NCI-H446 (cell line): ENCODE measurements at places on chromosomes 4 and X.
A peak's percentile ranks its signal among the peaks of the same experiment; 100 is the strongest.

GRCh38 chr4:100450449-100450848, 67.4 kb downstream of the EMCN start:
- no peak for DNase-seq

DNA sequence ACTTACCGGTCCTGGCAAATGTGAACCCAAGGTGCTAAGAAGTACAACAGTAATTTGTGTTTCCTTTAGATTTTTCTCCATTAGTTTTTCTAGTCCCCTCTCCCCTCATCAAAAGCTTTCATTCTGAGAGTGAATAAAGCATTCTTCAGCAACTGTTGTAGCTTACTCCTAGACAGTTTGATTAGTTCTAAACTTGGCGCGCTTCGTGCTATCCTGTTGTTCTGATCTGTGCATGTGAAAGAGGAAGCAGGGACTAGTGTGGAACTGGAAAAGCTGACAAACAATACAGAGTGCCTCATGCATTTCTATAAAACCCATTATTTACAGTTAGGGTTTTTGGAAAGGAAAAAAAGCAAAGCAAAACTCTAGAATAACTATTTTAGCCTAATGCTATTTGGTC, 556.9 kb upstream of the SLIT2 start:
- no peak for DNase-seq

- peak; percentile 13 for DNase-seq
Measured at GRCh38 chr4:106034220-106034619, 138.9 kb downstream of the NPNT start.

GRCh38 chr4:147760176-147760575, 28.3 kb downstream of the ARHGAP10 start:
- no peak for DNase-seq

DNA sequence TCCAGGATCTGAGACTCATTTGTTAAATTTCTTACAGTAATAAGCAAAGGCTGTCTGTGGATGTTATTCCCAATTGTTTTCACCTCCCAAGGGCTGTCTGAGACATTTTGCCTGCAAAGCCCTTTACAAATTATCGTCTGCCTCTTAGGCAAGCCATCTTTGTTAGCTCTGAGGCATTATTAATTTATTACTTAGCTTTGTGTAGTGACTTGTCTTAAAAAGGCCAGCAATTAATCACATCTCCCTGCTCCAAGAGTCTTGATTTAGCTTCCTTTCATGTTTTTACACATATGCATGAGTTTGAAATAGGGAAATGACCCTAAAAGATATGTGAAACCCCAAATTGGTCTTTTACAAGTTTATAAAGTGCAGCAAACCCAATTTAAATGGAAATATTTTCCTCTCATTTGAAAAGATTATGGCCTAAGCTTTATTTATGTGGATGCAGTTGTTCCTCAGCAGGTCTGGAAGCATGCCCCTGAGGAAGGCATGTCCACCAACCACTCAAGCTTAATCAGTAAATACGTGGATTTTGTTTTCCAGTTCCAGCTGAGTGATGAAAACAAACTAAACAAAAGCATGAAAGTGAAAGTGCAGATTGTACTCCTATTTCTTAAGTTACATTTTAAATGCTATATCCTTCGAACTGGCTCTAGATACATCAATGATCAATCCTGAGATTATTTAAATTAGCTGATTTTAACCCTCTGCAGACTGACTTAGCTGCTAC, 173.6 kb upstream of the LNX1 start:
- no peak for DNase-seq

DNA sequence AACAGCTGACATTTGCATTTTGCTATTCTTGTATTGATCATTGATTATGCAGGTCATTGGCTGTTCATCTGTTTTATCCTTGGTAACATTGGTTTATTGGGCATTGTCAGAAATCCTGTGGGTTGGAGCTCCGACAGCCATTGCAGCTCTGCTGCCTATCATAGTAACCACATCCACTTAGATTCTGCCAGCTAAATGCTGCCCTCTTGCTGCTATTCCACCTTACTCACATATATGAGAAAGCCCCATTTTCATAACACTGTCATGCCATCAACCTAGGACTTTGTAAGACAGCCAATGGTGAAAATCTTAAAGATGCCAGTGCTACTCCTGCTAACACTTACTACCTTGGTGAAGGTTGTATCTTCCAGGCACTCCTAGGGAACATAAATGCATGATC, 187.3 kb upstream of the CXCL13 start:
- DNase-seq = no peak

DNA sequence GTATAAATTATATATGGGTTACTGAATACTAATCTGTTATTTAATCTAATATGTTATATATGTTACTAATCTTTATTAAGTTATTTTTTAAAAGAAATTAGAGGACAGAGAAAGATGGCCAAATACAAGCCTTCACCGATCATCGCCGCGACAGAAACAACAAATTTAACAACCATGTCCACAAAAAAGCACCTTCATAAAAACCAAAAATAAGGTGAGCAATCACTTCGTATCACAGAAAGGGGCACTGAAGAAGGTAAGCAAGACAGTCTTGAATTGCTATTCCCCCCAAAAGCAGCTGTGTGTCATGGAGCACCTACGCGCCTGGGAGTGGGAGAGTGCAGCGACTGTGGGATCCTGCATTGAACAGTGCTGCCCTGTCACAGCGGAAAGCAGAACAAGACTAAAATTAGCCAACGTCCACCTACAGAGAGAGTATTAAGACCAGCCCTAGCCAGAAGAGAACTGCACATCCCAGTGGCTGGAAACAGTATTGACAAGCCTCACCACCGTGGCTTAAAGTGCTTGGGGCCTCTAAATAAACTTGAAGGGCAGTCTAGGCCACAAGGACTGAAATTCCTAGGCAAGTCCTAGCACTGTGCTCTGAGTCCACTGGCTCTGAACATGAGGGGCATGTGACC, 38.5 kb downstream of the LRBA start:
- DNase-seq = no peak

DNA sequence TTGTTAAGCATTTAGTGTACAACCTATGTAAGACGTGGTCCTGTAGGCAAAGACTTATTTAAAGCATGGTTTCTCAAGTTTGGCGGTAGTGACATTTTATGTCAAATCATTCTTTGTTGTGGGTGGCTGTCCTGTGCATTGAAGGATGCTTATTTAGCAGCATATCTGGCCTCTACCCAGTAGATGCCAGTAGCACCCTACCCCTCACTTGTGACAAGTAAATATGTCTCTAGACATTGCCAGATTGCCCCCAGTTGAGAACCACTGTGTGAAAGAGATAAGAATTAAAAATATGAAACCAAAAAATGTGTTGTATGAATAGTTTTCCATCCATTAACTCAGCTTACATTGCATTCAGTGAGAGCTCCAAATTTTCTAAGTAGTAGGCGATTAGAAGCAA, 25.5 kb downstream of the MMAA start:
- DNase-seq = no peak

DNA sequence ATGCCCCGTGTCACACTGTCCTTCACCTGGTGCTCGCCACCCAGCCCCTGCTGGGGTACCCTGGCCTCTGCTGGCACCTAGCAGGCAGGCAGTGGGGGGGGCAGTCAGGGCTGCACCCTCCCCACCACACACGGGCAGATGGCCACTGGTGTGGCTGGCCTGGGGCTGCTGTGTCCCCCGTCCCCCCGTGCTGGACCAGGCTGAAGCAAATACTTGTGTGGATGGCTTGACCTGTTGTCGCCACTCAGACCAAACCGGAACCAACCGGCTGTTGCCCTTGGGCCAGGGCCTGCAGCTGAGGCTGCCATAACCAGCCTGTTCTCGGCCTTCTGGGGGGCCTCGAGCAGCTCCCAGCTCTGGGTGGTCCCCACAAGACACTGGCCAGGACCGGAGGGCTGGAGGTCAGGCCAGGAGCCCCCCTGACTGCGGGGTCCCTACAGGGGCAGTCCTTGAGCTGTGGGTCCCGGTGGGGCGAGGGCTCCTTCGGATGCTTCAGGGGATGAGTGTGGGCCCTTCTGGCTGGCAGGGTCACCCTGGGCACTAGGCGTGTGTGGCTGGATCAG, 4.3 kb downstream of the FGFR3 start:
- DNase-seq = no peak
